ELF-1 (cell line): ENCODE measurements at places on chromosomes 2 and 18.

- DNase-seq = no peak
Measured at GRCh38 chr2:119488245-119489214, 35.8 kb downstream of the SCTR start.

- no peak for DNase-seq
Measured at GRCh38 chr2:111185361-111186022, 64.8 kb downstream of the BCL2L11 start.

GRCh38 chr2:28209261-28209691 is 183.4 kb upstream of the FOSL2 start:
- DNase-seq = no peak

- no peak for DNase-seq
Measured at GRCh38 chr18:32244881-32245280, 55.0 kb downstream of the MEP1B start.

- no peak for DNase-seq
Measured at GRCh38 chr2:207387001-207387571, 142.7 kb upstream of the CREB1 start.

DNA sequence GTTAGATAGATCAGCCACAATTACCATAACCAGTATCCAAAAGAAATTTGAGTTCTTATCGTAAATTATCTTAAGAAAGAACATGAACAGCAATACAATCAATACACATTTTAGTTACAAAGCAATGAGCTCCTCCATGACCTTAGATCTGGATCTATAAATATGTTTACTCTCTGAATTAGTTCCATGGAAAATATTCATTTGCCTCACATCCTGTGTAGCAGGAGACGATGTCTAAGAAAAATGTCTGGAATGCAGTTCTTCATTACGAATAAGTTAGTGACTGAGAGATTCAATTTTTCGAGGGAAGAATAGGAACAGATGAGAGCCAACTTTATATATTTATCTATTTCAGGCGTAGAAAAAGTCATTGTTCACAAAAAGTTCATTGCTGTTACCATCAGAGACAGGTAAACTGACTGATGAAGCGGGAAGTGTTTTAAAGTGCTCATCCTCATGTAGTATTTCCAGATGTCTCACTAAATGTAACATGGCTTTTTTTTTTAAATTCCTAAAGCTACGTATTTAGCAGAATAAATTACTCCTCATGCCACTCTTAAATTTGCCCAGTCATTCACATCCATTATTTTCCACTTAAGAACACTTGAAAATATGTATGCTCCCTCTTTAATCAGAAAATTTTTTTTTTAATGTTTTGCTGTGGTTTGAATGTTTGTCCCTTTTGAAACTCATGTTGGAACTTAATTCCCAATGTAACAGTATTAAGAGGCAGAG is 106.5 kb upstream of the SCN1A start:
- no peak for DNase-seq

- no peak for DNase-seq
Measured at GRCh38 chr2:13193900-13194299, 477.2 kb downstream of the TRIB2 start.

DNA sequence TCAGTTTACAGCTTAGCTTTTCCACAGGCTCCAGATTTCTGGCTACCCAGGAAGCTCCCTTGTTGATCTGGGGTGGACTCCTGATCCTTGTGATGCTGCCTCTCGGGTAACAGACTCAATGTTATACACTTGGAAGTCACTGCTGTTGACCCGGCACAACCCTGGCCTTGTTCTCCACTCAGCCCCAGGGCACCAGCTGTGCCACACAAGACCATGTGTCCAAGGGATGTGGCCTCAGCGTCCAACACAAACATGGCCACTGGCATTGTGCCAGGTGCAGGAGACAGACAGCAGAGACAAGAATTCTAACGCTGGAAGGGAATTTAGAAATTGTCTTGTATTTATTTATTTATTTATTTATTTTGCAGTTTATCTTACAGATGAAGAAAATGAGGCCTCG is 39.0 kb upstream of the PPP4R1 start:
- no peak for DNase-seq

DNA sequence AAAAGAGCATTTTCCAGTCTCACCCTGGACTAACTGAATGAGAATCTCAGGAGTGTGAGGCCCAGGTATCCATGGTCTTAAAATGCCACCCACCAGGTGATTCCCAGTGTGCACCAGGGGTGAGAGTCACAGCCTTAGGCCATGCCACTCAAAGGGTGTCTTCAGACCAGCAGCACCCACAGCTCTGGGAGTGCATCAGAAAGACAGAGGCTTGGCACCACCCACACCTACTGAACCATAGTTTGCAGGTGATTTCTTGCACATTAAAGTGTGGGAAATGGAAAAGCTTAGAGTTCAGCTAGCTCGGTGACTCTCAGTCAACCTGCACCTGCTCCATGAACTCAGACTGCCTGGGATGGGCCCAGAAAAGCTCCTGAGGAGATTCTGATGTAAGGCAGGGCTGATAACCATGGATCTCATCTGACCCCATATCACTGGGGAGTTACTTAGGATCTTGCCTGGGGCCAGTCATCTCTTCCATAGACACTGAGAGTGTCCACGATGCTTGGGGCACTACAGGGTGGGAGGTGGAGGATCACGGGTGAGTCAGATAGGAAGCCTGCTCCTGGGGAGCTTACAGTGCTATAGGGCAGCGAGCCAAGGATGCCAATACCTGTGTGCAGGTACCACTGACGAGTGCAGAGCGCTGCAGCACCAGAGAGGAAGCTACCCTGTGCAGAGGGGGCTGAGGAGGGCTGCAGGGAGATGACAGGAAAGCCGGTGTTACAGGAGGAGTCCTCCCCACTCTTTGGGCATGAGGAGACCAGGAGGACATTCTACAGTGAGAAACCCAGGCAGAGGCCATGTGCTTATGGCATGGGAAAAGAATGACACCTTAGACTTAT is 4.6 kb downstream of the IL37 start:
- DNase-seq = no peak

DNA sequence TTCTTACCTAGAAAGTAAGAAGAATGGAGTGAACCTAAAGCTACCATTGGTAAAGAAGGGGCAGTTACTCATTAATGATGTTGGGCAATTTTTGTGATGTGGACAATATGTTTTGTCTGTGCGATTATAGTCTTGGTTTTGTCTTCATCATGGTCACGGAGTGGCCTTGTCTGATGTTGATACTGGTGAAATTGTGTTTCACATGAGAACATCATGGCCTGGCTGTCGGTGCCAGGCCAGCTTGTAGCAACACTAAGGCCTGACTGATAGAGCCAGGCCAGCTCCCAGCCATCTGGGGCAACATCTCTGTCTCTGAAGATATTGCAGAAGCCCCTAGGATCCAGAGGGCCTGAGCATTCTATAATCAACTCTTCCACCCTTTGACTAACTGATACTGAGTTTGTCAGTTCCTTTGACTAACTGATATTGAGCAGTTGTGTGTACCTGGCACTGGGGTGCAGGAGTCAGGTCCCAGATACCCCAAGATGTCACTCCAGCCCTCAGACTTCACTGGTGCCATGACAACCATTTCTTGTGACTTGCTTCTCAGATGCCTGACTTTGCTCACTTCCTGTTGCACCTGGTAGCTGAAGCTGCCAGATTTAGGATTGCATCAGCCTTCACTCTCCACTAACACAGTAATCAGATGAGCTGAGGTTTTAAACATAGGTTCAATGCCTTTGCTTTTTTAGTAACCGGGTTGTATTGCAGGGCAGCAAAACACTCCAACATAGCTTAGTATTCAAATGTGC is 62.5 kb downstream of the RPIA start:
- DNase-seq = no peak

DNA sequence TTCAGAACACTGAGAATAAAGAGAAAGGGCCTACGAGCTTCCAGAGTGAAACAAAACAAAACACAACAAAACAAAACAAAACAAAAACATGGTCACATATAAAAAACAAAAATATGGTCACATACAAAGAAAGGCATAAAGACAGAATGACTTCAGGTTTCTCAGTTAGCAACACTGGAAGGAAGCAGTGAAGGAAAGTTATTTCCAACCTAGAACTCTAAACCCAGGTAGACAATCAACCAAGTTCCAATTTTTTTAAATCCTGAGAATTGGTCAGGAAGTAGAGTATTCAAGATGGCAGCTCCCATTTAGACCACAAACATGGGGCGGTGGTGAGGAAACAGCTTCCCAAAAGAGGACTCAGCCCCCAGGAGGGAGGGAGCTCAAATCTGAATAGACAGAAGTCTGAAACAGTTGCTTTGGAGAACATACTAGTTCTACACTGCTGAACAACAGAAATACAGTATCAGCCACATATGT is 9.1 kb downstream of the DRC1 start:
- no peak for DNase-seq

- no peak for DNase-seq
Measured at GRCh38 chr2:8626572-8626971, 55.3 kb upstream of the ID2 start.
